Activated CD4-positive, CD25-positive, alpha-beta regulatory T cell treated with anti-CD3 and anti-CD28 coated beads, Interleukin-2, amount 50 U/mL, for 16 hours (primary cell): ENCODE measurements at places on chromosomes 4 and X.

- no peak for DNase-seq
These were observed 33.4 kb downstream of the KCTD8 start for GRCh38 chr4:44415251-44415650.

DNA sequence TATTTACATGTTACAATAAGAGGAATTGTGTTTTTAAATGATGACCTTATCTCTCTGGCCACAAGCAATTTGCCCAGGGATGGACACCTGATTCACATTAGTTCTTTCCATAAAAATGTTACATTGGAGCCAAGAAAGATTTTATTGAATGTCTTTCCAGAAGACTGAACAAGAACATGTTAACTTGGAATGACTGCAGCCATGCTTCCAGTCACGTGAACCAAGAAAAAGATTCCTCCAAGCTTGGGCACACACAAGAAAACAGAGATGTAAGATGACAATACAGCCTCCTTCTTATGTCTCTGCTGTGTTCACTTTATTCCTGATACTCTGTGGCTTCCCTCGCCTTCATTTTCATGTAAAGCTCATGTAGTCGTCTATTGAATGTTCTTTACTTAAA lies 737.6 kb downstream of the TRIML1 start:
- no peak for DNase-seq

GRCh38 chrX:69565247-69565815 lies 50.6 kb upstream of the EDA start:
- DNase-seq: no peak

DNA sequence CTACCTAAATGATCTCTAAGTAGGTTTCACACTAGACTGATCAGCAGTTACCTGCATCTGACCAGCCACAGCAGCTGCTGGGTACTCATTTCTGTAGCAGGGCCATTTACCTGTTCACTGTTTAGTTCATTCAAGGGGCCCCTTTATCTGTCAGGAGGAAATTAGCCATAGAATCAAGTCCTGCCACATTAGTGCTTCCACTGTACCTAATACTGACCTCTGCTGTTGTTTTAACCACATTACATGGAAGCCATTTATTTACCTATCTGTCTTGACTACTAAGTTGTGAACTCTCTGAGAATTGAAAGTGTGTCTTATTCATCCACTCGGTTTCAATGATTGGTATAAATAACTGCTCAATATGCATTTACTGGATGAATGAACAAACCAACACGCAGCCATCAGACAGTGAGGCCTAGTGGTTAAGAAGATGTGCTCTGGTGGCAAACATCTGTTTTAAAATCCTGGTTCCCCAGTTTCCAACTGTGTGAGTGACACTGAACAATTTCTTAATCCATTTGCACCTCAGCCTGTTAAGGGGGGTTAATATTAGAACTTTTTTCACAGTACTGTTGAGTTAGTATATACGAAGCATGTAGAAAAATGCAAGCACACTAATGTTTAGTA lies 30.0 kb upstream of the ANXA5 start:
- no peak for DNase-seq

GRCh38 chr4:78293821-78294301 lies 236.7 kb downstream of the FRAS1 start:
- DNase-seq: no peak

DNA sequence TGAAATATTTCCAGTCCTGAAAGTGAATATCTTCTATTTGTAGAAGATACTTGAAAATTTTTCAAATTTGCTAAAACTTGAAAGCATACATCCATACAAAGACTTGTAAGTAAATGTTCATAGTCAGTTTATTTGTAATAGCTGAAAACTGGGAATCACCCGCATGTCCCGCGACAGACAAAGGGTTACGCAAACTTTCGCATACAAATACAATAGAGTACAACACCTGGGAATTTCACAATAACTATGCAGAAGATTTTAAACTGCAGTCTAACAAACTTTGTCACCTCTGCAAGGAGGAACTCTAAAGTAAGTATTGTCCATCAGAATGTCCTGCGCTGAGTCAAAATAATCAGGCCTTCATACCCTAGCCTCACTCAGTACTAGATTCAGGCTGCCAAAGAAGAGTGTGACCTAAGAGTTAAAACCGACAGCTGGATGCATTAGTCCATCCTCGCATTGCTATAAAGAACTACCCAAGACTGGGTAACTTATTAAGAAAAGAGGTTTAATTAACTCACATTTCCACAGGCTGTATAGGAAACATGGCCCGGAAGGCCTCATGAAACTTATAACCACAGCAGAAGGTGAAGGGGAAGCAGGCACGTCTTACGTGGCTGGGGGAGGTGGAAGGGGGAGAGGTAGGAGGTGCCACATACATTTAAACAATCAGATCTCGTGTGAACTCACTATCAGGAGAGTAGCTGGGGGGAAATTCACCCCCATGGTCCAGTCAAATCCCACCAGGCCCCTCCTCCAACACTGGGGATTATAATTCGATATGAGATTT lies 60.4 kb downstream of the MMRN1 start:
- no peak for DNase-seq

GRCh38 chrX:70769659-70770227 lies 138.8 kb downstream of the TEX11 start:
- DNase-seq: no peak

- DNase-seq: no peak
These were observed 1.3 kb downstream of the DCAF12L1 start for GRCh38 chrX:126551306-126551705.
